Astrocyte of the spinal cord (primary cell): ENCODE measurements at places on chromosomes 13 and 19.

DNA sequence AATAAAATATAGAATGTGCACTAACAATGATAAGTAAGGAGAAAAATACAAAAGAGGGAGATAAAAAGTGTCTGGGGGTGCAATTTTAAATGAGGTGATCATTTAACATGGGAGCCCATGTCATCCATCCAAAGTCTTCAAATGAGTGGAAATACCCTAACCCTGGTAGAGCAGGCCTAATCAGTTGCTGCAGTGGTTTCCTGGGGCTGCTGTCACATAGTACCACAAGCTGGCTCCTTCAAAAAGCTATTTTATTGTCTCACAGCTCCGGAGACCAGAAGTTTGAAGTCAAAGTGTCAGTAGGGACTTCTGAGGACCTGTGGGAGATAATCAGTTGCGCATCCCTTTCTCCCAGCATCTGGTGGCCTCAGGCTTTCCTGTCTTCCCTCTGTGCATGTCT is 717.9 kb downstream of the DIAPH3 start:
- no peak for DNase-seq

- DNase-seq: peak; percentile 63
Measured at GRCh38 chr13:41306271-41307145, 4.6 kb upstream of the NAA16 start.

DNA sequence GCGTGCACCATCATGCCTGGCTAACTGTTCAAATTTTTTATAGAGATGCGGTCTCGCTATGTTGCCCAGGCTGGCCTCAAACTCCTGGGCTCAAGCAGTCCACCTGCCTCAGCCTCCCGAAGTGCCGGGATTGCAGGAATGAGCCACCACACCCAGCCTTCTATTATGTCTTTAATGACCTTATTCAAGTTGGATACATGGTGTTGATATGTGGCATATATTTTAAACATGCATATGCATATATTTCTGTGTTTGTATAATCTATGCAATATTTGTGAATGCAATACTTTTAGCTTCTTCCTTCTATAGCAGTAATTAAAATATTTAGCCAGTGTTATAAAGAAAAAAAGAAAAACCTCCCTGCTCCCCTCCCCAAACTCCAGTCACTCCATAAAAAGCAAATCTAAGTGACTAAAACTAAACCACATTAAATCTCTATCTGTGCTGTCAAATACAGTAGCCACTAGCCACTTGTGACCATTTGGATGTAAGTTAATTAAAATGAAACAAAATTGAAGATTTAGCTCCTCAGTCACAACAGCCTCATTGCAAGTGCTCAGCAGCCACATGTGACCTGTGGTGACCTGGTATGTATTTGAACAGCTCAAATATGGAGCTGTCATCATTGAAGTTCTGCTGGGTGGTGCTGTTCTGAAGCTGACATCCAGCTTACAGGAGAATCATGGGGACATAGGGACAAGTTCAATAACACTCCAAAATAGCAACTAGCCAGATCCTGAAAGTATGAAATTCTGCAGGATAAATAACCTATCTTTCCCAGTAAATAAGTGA is 27.4 kb downstream of the FCGBP start:
- DNase-seq: no peak

GRCh38 chr13:107284173-107284572 is 716.2 kb upstream of the ARGLU1 start:
- peak; percentile 60 for DNase-seq

DNA sequence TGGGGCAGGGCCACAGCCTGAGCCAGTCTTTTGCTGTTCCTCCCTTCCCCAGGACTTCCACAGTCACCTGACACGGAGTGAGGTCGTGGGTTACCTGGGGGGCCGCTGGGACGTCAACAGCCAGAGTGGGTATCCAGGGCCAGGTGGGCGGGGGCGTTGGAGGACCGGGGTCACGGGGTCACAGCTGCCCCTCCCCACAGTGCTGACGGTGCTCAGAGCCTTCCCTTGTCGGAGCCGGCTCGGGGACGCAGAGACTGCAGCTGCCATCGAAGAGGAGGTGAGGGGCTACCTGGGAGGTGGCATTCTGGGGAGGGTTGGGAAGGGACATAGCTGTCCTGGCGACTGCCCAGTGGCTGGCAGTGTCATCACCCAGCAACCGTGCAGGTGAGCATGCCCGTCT is 11.5 kb downstream of the MPND start:
- no peak for DNase-seq

- DNase-seq: no peak
Measured at GRCh38 chr19:11566164-11566563, 7.1 kb upstream of the ELOF1 start.

DNA sequence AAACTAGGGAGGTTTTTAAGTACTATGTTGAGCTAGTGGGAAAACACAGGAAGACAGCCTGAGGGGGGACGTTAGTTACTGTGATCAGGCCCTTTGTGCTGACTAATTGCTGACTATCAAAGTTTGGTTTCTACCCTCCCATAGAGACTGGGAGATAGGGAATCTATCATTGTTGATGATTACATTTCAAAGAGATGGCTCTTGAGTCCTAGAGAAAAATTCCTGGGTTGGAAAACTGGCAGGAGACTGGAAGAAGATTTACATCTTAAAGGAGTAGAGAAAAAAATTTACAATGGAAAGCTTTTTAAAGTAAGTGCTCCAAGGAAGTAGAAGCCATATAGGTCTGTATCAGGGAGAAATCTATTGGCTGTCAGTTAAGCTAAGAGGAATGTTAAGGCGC is 522.0 kb upstream of the KLHL1 start:
- DNase-seq: no peak

- DNase-seq: no peak
Measured at GRCh38 chr13:34758628-34759027, 183.4 kb upstream of the NBEA start.

DNA sequence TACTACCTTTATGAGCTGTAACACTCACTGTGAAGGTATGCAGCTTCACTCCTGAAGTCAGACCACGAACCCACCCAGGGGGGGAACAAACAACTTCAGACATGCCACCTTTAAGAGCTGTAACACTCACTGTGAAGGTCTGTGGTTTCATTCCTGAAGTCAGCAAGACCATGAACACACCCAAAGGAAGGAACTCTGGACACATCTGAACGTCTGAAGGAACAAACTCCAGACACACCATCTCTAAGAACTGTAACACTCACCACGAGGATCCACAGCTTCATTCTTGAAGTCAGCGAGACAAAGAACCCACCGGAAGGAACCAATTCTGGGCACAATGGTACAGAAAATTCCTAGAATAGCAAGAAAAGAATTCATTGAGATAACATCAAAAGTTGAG is 1796.5 kb upstream of the MIR17HG start:
- DNase-seq: peak; percentile 57

- DNase-seq: no peak
Measured at GRCh38 chr13:108225440-108225839, 7.2 kb downstream of the ABHD13 start.

DNA sequence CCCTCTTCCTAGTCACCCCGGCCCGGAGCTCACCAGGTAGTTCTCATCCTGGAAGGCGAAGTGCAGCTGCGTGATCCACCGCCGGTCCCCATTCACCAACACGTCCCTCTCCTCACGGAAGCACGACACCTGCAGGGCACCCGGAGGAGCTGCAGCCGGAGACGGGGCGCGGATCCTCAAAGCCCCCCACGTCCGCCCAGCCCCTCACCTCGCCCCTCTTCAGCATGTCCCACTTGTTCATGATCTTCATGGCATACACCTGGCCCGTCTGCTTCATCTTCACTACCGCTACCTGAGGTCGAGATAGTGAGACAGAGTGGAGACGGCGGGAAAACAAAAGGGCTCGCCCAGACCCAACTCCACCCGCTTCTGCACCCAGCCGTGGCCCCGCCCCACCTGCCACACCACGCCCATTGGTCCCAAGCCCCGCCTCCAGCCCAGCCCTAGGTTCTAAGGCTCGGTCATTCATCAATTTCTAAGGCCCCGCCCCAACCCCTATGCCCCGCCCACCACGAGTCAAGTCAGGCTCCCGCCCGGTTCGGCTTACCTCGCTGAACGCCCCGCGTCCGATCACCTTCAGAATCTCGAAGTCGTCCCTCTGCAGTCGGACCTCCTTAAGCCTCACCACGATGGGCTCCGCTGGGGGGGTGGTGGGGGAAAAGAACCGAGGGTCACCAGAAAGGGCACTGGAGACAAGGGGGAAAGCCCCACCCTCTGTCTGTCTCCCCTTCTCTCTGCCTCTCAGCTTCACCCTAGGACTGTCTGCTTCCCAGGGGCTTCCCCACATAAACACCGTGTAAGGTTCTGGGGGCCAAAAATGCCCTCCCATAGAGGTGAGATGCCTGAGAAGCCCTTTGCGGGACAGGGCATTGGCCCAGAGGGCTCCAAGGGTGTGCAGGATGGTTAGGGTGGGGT is 2.8 kb downstream of the DMPK start:
- peak; percentile 47 for DNase-seq

DNA sequence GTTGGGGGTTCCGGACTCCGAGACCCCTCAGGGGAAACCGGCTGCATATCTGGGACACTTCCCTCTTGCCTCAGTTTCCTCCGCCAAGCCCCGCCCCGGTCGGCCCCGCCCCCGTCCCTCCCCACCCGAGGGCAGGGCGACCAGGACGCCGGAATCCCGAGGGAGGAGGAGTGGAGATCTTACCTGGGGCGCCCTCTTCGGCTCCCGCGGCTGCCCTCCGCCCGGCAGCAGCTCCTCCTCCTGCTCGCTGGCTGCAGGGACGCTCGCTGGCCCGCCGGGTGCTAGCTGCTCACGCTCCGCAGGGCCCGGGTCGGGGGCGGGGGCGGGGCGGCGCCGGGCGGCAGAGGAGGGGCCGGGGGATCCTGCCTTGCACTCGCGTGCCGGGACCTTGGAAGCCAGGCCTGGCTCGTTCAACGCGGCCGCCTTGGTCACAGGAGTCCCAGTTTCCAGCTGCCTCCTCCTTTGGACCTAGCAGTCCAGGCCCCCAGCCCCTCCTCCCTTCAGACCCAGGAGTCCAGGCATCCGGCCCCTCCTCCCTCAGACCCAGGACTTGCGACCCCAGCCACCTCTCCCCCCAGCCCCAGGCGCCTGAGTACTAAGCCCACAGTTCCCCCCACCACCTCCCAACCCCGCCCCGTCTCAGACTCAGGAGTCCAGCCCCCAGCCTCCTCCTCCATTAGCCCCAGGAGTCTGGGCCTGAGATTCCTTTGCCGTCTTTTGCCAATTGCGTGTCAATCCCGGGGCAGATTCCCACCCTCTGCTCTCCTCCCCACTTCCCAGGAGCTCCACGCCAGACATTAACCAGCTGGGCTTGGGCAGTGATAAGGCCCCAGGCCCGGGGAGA is at the start of gene NTF4:
Gene NTF4 (minus strand): TSS at position 51 of the 844 bp plus-strand sequence. CDS start 2,821 bp downstream, outside the sequence.
- DNase-seq: no peak

GRCh38 chr19:31372246-31372781 is 23.1 kb upstream of the TSHZ3 start:
- no peak for DNase-seq

- DNase-seq: no peak
Measured at GRCh38 chr19:51417810-51418157, 342 bp upstream of the SIGLEC10 start.

DNA sequence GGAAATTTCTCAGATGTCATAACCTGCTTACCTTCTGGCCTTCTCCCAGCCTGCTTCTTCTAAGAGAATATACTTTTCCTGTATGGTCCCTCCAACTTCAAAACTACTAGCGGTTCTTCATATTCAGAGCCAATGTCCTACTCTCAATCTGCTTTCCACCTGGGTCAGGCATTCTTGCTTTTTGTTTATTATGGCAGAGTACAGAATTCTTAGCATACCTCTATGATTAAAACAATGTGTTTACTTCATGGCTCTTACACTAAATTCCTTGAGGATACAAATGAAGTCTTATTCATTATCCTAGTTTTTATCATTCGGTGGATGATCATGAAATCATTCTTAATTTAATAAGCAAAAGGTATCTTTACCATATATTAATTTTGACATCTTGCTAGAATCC is 484.2 kb upstream of the SLITRK1 start:
- DNase-seq: peak; percentile 9

DNA sequence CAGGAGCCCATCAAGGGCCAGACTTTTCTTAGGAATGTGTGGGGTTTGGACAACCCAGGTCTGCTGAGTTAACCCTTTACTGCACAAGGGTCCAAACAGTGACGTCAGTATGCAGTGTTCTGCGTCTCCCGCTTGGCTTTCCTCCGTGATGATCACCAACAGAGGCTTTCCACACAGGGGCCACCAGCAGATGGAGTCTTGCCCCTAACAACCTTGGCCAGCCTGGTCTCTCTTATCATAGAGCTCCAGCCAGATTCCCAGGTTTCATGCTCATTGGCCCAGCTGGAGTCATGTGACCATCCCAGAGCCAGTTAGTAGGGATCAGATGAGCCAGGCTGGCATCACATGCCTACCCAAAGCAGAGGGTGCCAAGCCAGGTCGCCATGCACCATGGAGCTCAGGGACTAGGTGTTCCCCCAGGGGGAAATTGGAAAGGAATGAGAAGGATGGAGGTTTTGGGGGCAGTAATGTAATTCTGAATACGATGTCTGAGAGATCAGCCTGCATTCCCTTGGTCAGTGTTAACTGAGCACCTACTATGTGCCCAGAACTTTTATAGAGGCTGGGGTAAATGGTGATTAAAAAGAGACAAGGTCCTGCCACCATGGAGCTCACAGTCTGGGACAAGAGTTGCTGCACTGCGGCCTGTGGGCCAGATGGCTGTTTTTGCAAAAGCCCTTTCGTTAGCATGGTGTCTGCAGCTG is 61.2 kb downstream of the MYH14 start:
- DNase-seq: no peak

DNA sequence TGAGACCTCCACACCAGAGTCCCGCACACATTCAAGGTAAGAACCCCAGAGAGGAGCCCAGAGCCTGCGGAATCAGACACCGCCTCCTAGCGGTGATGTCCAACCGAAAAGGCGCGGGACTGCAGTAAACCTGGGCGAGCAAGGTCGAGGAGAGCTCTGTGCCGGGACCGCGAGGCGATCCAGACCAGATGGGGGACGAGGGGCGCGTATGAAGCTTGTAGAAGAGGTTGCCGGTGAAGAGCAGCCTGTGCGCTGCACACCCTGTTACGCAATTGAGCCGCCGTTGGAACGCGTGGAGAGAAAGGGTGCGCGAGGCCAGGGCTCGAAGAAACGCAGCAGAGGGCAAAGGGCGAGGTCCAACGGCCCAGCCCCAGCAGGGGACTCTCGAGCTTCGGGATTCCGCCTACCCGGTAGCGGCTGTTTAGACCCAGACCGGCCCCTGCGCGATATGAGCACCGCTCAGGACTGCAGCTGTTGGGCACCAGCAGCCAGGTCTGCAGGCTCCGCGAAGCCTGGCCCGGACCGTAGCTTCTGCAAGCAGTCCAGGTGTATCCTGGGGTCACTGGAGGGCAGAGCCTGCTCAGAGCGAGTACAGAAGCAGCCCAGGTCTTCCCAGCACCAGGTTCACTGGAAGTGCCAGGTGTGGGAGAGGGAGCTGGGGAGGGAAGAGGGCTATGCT is 65.9 kb upstream of the ZNF599 start:
- no peak for DNase-seq

DNA sequence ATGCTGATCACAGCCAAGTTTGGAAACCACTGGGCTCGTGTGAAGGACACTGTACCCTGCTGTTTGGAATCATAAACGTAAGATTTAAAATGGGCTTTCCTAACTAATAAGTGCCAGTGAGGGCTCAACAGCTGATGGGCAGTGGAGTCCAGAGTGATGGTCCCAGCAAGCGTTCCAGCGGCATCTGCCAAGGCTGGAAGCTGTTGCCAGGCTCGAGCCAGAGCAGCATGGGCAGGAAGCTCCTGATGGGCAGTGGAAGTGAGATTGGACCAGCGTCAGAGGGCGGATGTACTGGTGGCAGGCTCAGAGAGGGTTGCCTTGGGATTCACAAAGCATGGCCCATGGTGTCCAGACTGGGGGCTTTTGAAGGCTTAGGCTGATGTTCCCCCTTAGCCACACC is 30.2 kb downstream of the COL4A2 start:
- DNase-seq: peak; percentile 0

- no peak for DNase-seq
Measured at GRCh38 chr13:51834581-51835171, 10.3 kb downstream of the TMEM272 start.
